ENCODE measurements at places on chromosomes 4 and X.

GRCh38 chr4:160129439-160129838, 1026.6 kb downstream of the RAPGEF2 start:
- DNase-seq = peak; percentile 72

- no peak for DNase-seq
Observed at GRCh38 chr4:145178740-145179280, 1.6 kb downstream of the OTUD4 start.

- peak; percentile 96 for DNase-seq
Observed at GRCh38 chr4:73704314-73705055, 35.9 kb upstream of the CXCL8 start.

GRCh38 chr4:10159671-10160070, 43.1 kb upstream of the WDR1 start:
- DNase-seq = no peak

GRCh38 chr4:136342666-136343065, 1189.6 kb downstream of the PCDH18 start:
- no peak for DNase-seq

DNA sequence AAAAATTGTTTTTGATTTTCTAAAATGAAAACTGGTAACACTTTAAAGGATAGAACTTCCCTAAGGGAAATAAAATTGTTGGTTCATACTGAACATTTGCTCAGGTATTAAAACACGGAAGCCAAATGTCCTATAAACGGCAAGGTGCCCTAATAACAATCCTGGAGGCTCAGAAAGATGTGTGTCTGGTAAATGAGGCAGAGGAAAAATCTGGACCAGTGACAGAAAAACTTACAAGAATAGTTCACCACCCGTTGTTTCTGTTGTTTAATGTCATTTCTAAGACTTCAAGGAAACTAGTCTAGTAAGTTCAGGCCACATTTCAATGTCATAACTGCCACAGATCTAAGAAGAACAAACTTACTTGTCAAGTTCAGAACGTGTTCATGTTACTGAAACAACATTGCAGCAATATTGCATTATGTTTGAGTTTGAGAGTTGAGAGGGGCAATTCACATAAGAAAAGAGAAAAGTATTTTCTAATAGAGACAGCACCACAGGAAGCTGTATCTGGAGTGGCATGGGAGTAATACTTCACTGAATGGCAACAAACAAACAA, 476.6 kb downstream of the GRXCR1 start:
- no peak for DNase-seq
